ENCODE measurements at places on chromosomes 6 and 20. TPM values are rescaled to one million over a fixed set of nuclear protein-coding genes. Genes with fewer than 3 reads are reported as not detected.
A peak's percentile ranks its signal among the peaks of the same experiment; 100 is the strongest.

- H3K27ac ChIP-seq: peak overlapping the region; percentile 74
- DNase-seq: no peak
- H3K27me3 ChIP-seq: peaks cover 22% of the 10 kb centered on the region
Observed at GRCh38 chr20:52983726-52984450, 11.7 kb downstream of the TSHZ2 start.

- H3K27me3 ChIP-seq: no peaks in the 10 kb centered on the region
- no peak for DNase-seq
- H3K4me3 ChIP-seq: no peak overlapping the region
- peaks cover 50% of the 10 kb centered on the region for H3K4me1 ChIP-seq
Observed at GRCh38 chr6:149230712-149231460, 86.6 kb upstream of the TAB2 start.

DNA sequence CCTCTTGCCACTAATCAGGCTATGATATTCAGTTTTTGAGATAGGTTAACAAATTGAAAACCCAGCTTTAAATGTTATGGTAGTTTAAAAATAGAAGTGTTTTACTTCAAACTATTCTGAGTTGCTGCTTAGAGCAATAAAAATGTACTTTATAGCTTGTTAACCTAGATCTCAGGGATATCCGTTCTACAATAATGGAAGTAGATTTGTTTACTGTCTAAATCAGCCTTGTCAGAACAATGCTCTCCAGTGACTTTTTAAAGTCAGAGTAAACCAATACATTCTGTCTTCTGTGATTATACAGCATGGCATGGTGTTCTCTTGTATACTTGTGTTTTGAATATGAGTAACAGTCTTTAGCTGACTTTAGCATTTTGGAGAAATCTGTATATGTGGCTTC lies 161.5 kb downstream of the PACRG start:
- H3K4me1 ChIP-seq: no peaks in the 10 kb centered on the region
- H3K4me3 ChIP-seq: no peak overlapping the region
- H3K36me3 ChIP-seq: no peaks in the 10 kb centered on the region
- DNase-seq: no peak

DNA sequence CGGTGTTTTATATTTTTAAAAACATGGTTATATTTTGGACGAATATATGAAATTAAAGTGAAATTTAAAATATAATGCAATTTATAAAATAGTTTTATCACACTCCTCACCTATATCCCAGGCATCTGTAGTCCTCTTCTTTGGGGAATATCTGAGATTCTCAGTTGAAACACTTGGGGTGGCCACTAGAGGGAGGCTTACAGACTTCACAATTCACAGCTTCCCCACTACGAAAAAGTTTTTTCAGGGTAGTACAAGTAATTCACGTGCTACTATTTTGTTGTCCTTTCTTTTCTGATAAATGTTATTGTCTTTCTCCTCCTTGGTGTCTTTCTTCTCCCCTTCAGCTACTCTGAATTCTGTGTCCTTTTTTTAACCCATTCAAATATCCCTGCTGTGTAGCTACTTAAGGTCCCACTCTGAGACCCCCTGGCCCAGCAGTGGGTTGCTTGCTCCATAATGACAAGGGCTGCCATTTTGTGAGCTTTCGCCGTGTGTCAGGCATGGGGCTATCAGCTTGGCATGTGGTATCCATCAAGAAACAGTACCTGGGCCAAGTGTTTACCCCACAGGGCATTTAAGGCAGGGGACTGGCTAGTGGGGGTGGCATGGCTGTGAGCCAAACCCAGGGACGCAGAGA lies 43.6 kb upstream of the PHACTR3 start:
- DNase-seq: no peak
- H3K4me3 ChIP-seq: no peak overlapping the region
- peaks cover 55% of the 10 kb centered on the region for H3K27me3 ChIP-seq
- no peak overlapping the region for H3K27ac ChIP-seq
- no peaks in the 10 kb centered on the region for H3K36me3 ChIP-seq

DNA sequence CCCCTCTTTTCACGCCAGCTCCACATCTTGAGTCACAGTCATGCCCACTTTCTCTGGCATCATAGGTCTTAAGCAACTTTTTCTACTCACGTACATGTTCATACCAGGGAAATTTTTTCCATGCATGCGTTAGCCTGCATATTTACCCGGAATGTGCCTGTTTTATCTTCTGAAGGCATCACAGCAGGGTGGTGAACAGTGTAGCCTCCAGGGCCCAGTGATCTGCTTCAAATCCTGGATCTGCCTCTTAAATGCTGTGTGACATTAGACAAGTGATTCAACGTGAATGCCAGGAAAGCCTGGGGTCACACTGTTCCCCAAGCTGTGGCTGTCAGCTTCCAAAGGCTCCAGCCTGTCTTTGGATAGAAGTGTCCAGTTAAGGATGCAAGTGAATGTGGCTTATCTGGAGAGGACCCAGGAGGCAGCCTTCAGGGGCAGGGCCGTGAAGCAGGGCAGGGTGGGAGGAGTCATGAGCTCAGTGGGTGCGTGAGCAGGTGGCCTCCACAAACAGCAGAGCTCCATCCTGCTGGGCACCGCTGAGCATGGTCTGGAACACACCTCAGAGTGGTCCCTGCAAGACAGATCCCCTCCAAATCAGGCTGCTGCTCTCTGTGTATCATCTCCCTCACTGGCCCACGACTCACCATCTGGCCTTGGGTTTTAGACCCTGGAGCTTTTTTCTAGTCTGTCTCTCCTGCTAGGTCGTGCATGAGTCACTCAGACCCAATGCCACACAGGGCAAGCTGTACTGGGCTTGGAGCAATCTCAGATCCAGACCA lies 30.4 kb upstream of the CD93 start:
- DNase-seq: no peak
- peaks cover 13% of the 10 kb centered on the region for H3K4me1 ChIP-seq
- H3K27me3 ChIP-seq: peaks cover 19% of the 10 kb centered on the region

GRCh38 chr20:8837396-8837795 lies 231.5 kb upstream of the PLCB4 start:
- H3K36me3 ChIP-seq: no peaks in the 10 kb centered on the region
- no peak overlapping the region for H3K27ac ChIP-seq
- no peaks in the 10 kb centered on the region for H3K27me3 ChIP-seq
- DNase-seq: no peak
- H3K4me1 ChIP-seq: no peaks in the 10 kb centered on the region
- H3K4me3 ChIP-seq: no peak overlapping the region

DNA sequence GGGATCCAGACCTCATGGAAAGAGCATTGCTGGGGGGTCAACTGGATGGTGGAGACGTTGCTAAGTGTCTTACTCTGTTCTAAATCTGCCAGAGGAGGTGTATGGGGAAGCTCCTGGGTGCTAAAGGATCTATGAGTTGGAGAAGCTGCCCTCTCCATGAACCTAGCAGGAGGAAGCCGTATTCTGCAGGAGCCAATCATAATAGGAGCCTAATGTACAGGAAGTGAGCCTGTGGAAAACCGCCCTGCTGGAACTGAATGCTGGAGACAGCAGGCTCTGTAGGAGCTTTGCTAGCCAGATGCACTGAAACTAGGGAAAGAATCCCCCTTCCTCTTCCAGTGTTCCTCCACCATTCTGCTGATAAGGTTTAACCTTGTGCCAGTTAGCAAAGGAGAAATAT lies 10.9 kb downstream of the CASP8AP2 start:
- no peak overlapping the region for H3K4me3 ChIP-seq
- peaks cover 41% of the 10 kb centered on the region for H3K4me1 ChIP-seq
- no peak for DNase-seq

- peaks cover 54% of the 10 kb centered on the region for H3K27me3 ChIP-seq
- no peak overlapping the region for H3K4me3 ChIP-seq
- no peak for DNase-seq
- H3K36me3 ChIP-seq: peaks cover 2% of the 10 kb centered on the region
Observed at GRCh38 chr6:148346681-148347440, 4.2 kb downstream of the SASH1 start.

ID4 gene
- total RNA-seq: not detected

OPN5 gene
- total RNA-seq: not detected

EYA4 gene
- total RNA-seq: not detected

STMND1 gene
- not detected for total RNA-seq

SLC35F1 gene
- not detected for total RNA-seq

PRPH2 gene
- not detected for total RNA-seq

C6orf58 gene
- total RNA-seq: not detected
